Tibial nerve (tissue), 4 donors: ENCODE measurements at places on chromosomes 11 and 22. TPM values are rescaled to one million over a fixed set of nuclear protein-coding genes. Genes with fewer than 3 reads are reported as not detected.

GRCh38 chr11:117966908-117967307 lies 19.3 kb upstream of the IL10RA start:
- no peaks in the 10 kb centered on the region for H3K36me3 ChIP-seq
- H3K4me3 ChIP-seq, result no peak overlapping the region
- H3K27ac ChIP-seq, result no peak overlapping the region
- no peak for DNase-seq
- H3K4me1 ChIP-seq, result peaks cover 5% of the 10 kb centered on the region
- no peaks in the 10 kb centered on the region for H3K27me3 ChIP-seq

- no peaks in the 10 kb centered on the region for H3K27me3 ChIP-seq
- H3K4me1 ChIP-seq, result no peaks in the 10 kb centered on the region
- DNase-seq, result no peak
- no peak overlapping the region for H3K4me3 ChIP-seq
Observed at GRCh38 chr11:132579136-132579535, 953.2 kb downstream of the OPCML start.

GRCh38 chr22:35150183-35151107 lies 84.5 kb downstream of the ISX start:
- H3K4me1 ChIP-seq, result no peaks in the 10 kb centered on the region
- H3K27ac ChIP-seq, result no peak overlapping the region
- no peak overlapping the region for H3K4me3 ChIP-seq
- H3K36me3 ChIP-seq, result no peaks in the 10 kb centered on the region
- no peaks in the 10 kb centered on the region for H3K27me3 ChIP-seq
- DNase-seq, result no peak

- H3K36me3 ChIP-seq, result no peaks in the 10 kb centered on the region
- H3K4me3 ChIP-seq, result no peak overlapping the region
- H3K27me3 ChIP-seq, result no peaks in the 10 kb centered on the region
- H3K27ac ChIP-seq, result no peak overlapping the region
- no peak for DNase-seq
- H3K4me1 ChIP-seq, result no peaks in the 10 kb centered on the region
Observed at GRCh38 chr11:75514596-75514995, 11.1 kb downstream of the GDPD5 start.

DNA sequence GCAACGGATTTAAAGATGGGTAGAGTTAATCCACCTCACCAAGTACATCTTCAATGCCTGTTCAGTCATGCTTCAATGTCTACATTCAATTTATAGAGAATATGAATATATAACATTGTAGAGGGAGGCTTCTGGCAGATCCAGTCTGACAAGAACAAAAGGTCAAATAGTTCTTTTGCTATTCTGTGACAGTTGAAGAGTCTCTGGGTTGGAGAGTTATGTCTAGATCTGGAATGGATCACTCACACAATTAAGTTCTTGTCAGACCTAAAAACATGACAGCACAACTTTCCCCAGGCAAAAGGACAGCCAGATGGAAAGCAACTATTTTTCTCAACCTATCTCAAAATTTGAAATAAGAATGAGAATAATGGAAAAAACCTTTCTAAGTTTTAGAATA lies 15.3 kb upstream of the GAB2 start:
- H3K4me1 ChIP-seq, result no peaks in the 10 kb centered on the region
- H3K27me3 ChIP-seq, result no peaks in the 10 kb centered on the region
- no peak overlapping the region for H3K4me3 ChIP-seq
- peaks cover 11% of the 10 kb centered on the region for H3K36me3 ChIP-seq

DNA sequence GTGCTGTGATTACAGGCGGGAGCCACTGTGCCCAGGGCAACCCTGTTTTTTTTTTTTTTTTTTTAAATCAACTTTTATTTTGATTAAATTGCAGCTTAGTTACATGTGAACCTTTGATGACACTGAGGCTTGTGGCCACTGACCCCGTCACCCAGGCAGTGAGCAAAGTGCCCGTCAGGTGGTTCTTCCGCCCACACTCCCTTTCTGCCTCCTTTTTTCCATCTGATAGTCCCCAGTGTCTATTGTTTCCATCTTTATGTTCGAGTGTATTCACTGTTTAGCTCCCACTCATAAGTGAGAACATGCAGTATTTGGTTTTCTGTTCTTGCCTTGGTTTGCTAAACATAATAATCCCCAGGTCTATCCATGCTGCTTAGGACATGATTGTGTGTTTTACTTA lies 110.9 kb upstream of the GRK3 start:
- H3K27me3 ChIP-seq, result no peaks in the 10 kb centered on the region
- no peak for DNase-seq
- no peak overlapping the region for H3K27ac ChIP-seq
- peaks cover 18% of the 10 kb centered on the region for H3K36me3 ChIP-seq

Gene SCN3B
- total RNA-seq, result under 0.01 TPM

Gene DBX1
- total RNA-seq, result not detected

Gene DDTL
- total RNA-seq, result not detected

- H3K36me3 ChIP-seq, result no peaks in the 10 kb centered on the region
- H3K27me3 ChIP-seq, result no peaks in the 10 kb centered on the region
- peak within 1 kb of the TSS; percentile 73 for H3K27ac ChIP-seq
- peak within 1 kb of the TSS; percentile 98 for H3K4me3 ChIP-seq
- peaks cover 10% of the 10 kb centered on the region for H3K4me1 ChIP-seq
- peak; percentile 74 for DNase-seq
Observed at GRCh38 chr22:43142880-43143562, at the start of gene MCAT. MCAT (minus strand) TSS chr22:43143398; CDS start chr22:43143348, 50 bp downstream.

Gene PDGFB
- 7.5 TPM for total RNA-seq

Gene MUC5AC
- total RNA-seq, result not detected

DNA sequence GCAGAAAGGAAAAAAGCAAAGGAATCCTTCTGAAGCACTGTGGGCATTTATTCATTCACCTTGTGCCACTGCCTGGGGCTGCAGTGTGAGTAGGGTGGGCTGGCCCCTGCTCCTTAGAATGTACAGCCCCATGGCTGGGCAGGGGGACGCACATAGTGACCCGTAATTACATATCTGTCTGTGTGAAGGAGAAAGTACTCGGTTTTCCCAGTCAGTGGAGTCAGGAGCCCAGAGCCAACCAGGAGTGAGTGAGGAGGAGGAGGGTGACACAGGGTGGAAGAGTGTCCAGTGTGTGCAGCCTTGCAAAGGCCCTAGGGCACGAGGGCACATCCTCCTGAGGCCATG lies 91.9 kb downstream of the CDKN1C start:
- no peaks in the 10 kb centered on the region for H3K27me3 ChIP-seq
- no peak overlapping the region for H3K4me3 ChIP-seq
- no peak overlapping the region for H3K27ac ChIP-seq
- H3K36me3 ChIP-seq, result no peaks in the 10 kb centered on the region
- DNase-seq, result no peak

Gene KRTAP5-6
- total RNA-seq, result not detected

Gene MPPED1
- total RNA-seq, result 2.4 TPM

- H3K4me3 ChIP-seq, result no peak overlapping the region
- H3K36me3 ChIP-seq, result no peaks in the 10 kb centered on the region
- DNase-seq, result peak; percentile 74
- H3K27me3 ChIP-seq, result no peaks in the 10 kb centered on the region
- no peaks in the 10 kb centered on the region for H3K4me1 ChIP-seq
- no peak overlapping the region for H3K27ac ChIP-seq
Observed at GRCh38 chr11:62081378-62082291, 42.2 kb upstream of the INCENP start.

- H3K27me3 ChIP-seq, result no peaks in the 10 kb centered on the region
- DNase-seq, result no peak
- H3K36me3 ChIP-seq, result no peaks in the 10 kb centered on the region
- H3K27ac ChIP-seq, result no peak overlapping the region
- no peak overlapping the region for H3K4me3 ChIP-seq
Observed at GRCh38 chr11:27558401-27558800, 51.8 kb upstream of the LIN7C start.

DNA sequence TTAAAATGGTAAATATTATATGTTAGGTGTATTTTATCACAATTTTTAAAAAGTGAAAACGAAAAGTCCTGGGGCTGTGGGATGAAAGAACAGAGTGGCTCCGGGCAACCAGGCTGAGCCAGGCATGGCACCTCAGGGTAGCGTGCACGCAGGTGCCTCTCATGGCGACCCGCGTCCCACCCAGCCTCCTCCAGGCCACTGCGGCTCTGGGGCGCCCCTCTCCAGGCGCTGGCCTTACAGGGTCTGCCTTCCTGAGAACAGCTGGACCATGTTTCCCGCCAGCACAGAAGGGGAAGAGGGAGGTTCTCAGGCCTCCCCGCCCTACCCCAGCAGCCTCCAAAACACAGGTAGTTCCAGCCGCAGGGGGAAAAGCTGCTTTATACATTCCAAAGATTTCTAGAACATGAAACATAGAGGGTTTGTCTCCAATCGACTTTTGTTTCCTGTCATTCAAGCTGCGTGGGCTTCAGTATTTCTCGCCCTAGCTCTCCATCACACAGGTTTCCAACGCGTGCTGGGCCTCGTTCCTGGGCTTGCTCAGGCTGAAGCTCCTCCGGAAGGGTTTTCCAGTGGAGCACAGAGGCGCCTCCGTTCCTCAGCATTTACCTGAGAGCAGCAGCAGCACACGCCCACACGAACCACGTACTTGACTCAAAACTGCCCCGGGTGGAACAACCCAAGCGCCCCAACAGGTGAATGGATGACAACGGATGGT lies 10.5 kb downstream of the EHD1 start:
- H3K4me1 ChIP-seq, result peaks cover 60% of the 10 kb centered on the region
- no peak overlapping the region for H3K4me3 ChIP-seq
- no peaks in the 10 kb centered on the region for H3K27me3 ChIP-seq
- DNase-seq, result no peak
- no peaks in the 10 kb centered on the region for H3K36me3 ChIP-seq
- peak overlapping the region; percentile 87 for H3K27ac ChIP-seq

- H3K4me1 ChIP-seq, result no peaks in the 10 kb centered on the region
- H3K27ac ChIP-seq, result no peak overlapping the region
- no peak overlapping the region for H3K4me3 ChIP-seq
- DNase-seq, result no peak
Observed at GRCh38 chr11:76252631-76253070, 46.3 kb upstream of the WNT11 start.

- H3K27me3 ChIP-seq, result no peaks in the 10 kb centered on the region
- no peaks in the 10 kb centered on the region for H3K36me3 ChIP-seq
- peak overlapping the region; percentile 100 for H3K27ac ChIP-seq
- DNase-seq, result no peak
- H3K4me1 ChIP-seq, result peaks cover 28% of the 10 kb centered on the region
- H3K4me3 ChIP-seq, result peak overlapping the region; percentile 65
Observed at GRCh38 chr11:2399488-2400068, 972 bp upstream of the TSSC4 start.

DNA sequence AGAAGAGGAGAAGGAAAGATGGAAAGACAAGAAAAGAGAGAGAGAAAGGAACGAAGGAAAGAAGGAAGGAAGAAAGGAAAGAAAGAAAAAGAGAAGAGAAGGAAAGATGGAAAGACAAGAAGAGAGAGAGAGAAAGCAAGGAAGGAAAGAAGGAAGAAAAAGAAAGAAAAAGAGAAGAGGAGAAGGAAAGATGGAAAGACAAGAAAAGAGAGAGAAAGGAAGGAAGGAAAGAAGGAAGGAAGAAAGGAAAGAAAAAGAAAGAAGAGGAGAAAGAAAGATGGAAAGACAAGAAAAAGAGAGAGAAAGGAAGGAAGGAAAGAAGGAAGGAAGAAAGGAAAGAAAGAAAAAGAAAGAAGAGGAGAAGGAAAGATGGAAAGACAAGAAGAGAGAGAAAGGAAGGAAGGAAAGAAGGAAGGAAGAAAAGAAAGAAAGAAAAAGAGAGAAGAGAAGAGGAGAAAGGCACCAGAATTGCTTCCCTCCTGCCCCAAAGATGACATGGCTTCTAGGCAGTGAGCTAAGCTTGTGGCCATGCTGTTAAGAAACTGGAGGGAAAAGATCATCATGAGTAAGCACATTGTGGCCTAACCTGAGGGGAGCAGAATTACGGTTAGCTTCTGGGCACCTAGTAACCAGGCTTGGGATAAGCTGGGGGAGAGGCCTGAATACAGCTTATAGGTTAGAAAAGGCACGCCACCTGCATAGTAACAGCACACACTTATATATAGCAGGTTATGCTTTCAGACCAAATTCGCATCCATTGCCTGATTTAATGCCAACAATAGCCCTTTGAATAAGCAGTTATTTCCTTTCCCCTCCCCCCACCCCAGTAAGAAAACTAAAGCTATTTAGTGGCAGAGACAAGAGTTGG lies 2.3 kb upstream of the ST3GAL4 start:
- H3K4me1 ChIP-seq, result peaks cover 32% of the 10 kb centered on the region
- H3K4me3 ChIP-seq, result no peak overlapping the region
- peak overlapping the region; percentile 58 for H3K27ac ChIP-seq
- no peaks in the 10 kb centered on the region for H3K36me3 ChIP-seq
- DNase-seq, result no peak

- no peaks in the 10 kb centered on the region for H3K27me3 ChIP-seq
- H3K4me1 ChIP-seq, result no peaks in the 10 kb centered on the region
- no peak overlapping the region for H3K27ac ChIP-seq
- no peaks in the 10 kb centered on the region for H3K36me3 ChIP-seq
- H3K4me3 ChIP-seq, result no peak overlapping the region
Observed at GRCh38 chr11:103690356-103690755, 346.1 kb upstream of the DDI1 start.

DNA sequence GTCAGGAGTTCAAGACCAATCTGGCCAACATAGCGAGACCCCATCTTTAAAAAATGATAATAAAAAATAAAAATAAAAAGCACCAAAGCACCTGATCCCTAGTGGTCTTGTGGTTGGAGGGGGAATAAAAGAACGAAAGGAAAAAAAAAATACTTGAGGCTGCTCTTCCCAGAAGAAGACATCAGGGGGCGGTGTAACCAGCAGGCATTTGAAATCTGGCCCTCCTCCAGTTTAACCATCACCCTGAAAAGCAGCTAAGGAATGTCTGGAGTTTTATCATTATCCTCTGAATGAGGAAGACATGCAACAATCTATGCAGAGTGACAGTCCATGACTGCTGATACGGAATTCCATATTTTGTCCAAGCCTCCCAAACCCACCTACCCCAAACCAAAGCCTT lies 5.6 kb upstream of the KCTD17 start:
- peaks cover 7% of the 10 kb centered on the region for H3K4me1 ChIP-seq
- H3K27me3 ChIP-seq, result no peaks in the 10 kb centered on the region
- H3K36me3 ChIP-seq, result no peaks in the 10 kb centered on the region
- DNase-seq, result no peak

DNA sequence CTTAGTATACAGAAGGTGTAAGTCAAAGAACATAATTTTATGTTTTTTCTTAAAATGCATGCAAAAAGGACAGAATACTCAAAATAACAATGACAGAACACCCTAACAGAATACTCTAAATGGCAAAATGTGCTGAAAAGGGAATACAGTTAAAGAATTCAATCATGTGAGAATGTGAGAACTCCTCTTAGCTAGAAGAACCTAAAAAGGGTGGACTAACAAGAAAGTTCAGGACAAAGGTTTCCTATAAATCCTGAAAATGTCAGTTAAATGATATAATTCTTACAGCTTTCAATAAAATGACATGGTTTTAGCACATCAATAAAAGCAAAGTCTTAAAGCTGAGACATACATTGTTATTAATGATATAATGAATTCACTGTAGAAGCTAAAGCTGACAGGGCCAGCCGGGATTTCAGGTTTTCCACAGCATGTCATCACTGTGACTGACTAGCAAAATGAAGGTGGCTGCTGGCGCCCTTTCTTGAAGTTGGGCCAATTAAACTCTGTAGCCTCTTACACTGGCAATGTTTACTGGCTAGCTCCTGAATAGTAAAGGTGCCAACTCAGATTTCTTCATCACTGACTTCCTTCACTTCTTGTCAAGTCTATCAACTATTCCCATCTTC lies 244.4 kb downstream of the TTC28 start:
- H3K4me3 ChIP-seq, result no peak overlapping the region
- peaks cover 50% of the 10 kb centered on the region for H3K4me1 ChIP-seq
- H3K27ac ChIP-seq, result no peak overlapping the region
- no peaks in the 10 kb centered on the region for H3K27me3 ChIP-seq

- H3K4me3 ChIP-seq, result no peak overlapping the region
- H3K4me1 ChIP-seq, result no peaks in the 10 kb centered on the region
- DNase-seq, result no peak
- H3K36me3 ChIP-seq, result no peaks in the 10 kb centered on the region
- H3K27me3 ChIP-seq, result no peaks in the 10 kb centered on the region
Observed at GRCh38 chr11:26087120-26087935, 244.6 kb upstream of the ANO3 start.
